ENCODE measurements at places on chromosomes 11 and 22.
A peak's percentile ranks its signal among the peaks of the same experiment; 100 is the strongest.

- DNase-seq = no peak
Measured at GRCh38 chr22:22576244-22576988, 17.4 kb upstream of the PRAME start.

GRCh38 chr11:35288309-35288708, 131.0 kb downstream of the SLC1A2 start:
- DNase-seq = no peak

DNA sequence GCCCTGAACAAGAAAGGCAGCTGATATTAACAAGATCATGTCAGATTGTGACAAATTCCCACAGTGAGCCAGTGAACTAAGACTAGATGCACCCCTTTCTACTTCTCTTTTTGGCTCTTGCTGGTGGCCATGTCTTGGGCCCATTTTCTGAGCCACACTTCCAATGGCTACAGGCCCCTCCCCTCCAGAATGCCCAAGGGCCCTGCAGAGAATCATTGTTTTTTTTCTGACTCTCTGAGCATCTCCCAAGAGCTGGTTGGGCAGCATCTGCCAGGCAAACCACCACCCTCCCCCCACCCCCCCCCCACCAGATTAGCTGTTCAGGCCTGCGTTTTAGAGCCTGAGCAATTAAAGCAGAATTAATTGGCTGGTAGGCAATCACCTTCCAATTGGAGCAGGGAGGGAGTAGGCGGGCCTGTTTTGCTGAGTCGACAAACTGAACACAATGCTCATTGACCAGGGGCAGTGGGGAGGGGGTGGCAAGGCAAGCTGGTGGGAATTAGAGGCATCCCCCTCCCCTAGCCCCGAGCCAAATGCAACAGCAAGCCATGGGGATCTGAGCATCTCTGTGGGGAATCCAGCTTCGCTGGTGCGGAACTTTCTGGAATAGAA, 541.4 kb downstream of the MN1 start:
- no peak for DNase-seq

GRCh38 chr11:87602776-87603175, 565.0 kb downstream of the TMEM135 start:
- DNase-seq = no peak

GRCh38 chr11:31355131-31355530, 14.4 kb downstream of the DCDC1 start:
- no peak for DNase-seq

GRCh38 chr22:20779014-20779817, 5.3 kb downstream of the SERPIND1 start:
- DNase-seq = no peak

DNA sequence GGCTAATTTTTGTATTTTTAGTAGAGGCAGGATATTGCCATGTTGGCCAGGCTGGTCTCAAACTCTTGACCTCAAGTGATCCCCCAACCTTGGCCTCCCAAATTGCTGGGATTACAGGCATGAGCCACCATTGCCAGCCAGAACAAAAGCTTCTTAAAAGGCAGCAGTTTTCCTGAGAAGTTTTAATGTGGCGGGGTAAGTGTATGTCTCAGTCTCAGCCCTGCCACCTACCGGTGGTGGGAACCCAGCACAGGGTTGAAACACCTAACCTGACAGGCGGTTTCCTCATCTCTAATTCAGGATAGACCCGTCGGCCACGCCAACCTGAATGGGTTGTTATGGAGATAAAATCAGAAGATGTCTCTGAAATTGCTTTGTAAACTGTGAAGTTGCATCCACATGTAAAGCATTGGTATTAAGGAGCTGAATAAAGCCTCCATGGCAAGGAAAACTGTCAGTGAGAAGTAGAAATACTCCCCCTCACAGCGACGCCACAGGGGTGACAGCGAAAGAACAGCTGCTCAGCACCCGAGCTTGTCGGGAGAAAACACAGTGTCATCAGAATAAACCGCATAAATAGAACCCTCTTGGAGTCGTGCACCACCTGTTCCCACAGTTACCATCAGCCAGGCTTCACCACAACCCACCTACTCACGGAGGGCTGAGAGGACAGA, 165.9 kb upstream of the NCAM1 start:
- DNase-seq = no peak

DNA sequence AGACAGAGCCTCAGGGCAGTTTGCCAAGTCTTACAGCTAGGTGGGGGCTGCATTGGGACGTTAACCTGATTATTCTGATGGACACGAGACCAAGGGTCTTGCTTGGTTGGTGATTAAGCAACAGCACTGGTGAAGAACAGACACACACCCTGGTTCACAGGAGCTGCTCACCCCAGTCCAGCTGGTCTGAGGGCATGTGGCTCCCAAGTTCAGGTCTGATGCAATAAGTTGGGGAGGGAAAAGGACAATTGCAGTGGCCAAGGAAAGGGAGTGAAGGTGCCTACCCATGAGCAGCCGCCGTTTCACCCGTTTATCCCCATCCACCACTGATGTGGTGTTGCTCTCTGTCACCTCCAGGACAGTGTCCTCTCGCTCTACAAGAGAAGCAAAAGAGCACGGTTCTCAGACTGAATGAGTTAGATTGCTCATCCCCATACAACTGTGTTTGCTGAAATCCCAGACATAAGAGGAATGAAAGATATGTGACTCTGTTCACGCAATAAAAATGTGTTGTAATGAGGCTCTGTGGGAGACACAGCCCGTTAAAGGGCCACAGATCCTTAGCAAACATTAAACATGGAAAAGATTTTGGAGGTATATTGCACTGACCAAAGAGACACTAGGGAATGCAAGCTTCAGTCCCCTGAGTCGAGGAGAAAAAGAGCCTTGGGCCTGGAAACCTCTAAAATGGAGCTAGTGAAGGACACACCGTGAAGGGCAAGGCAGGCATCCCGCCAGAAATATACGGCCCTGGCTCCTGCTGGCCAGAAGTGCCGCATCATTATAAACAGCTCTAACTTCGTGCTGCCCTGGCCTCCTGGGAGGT, 25.6 kb downstream of the SCUBE2 start:
- no peak for DNase-seq

DNA sequence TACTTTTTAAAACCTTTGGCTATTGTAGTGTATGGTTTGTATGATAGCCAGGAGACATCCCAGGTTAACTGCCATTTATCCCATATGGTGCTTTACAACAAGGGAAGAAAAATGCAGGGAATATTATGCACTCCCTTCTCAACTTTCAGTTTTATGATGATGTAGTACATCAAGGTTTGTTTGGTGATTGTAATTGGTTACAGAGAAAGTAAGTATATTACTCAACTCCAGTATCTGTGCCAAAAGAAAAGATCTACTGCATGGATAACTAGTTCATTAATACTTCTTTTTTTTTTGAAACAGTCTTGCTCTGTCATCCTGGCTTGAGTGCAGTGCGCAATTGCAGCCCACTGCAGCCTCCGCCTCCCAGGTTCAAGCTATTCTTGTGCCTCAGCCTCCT, 65.3 kb downstream of the BCL2L13 start:
- no peak for DNase-seq

DNA sequence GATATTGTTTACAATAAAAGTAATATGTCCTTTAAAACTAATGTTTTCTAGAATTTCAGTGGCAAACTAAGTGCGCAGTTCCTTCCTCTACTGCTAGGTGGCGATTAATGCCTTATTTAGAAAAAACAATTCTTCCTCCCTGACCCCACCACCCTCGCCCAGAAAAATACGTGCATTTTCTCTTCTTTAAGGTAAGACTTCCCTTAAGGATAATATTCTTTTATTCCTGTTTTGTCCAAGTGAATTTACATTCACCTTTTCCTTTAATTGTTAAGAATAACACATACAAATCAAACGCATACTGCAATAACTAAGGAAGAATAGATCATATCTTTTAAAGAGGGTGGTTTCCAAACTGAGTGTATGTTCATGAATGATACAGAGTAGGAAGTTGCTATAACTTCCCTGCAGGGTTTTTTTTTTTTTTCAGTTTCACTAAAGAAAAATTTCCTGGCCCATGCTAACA, 17.0 kb upstream of the PSMA1 start:
- no peak for DNase-seq

DNA sequence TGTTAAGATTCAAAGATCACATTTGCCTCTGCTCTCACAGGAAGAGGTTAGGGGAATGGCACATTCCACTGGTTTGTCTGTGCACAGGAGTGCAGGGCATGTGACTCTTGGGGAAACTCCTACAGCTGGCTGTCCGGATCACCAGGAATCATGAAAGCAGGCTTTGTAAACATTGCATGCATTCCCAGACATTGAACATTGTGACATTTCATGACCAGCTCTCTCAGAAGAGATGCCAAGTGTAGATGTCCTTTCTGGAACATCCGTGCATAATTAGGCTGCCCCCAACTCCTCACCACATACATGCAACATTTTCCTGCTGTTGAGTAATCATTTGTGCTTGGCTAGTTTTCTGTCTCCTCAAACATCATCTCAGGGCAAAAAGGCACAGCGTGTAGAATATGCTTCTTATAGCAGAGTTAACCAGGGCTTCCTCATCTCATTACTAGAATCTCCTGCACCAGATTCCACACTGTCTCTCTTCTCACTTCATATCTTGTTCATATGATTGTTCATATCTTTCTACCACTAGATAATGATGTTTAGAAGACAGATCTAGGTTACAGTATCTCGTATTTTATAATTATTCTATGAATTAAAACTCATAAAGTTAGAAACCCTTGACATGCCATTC, 694.7 kb downstream of the NTM start:
- no peak for DNase-seq

DNA sequence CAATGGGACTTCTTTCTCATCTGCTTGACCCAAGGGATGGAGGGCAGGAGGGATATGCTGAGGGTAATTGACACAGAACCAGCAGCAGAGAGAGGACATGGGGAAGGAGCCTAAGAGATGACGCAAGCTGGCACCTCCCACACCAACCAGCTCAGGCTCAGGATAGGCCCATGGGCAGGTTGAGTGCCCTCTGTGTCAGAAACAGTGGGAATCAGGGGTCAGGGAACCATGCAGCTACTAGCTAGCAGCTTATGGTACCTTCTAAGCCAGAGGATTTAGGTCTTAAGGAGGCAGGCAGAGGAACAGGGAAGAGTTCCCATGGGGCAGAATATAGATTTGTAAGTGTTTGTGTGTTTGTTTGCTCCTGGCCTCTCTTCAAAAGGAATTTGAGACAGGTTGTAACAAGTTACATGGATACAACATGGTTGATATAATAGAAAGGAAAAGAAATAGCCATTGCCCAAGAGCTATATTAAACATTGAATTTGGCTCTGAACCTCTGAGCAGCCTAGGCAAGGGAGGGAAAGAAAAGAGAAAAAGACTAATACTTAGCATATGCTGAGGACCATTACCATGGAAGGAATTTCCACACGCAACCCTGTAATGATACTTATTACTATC, 39.9 kb upstream of the NAV2 start:
- no peak for DNase-seq

DNA sequence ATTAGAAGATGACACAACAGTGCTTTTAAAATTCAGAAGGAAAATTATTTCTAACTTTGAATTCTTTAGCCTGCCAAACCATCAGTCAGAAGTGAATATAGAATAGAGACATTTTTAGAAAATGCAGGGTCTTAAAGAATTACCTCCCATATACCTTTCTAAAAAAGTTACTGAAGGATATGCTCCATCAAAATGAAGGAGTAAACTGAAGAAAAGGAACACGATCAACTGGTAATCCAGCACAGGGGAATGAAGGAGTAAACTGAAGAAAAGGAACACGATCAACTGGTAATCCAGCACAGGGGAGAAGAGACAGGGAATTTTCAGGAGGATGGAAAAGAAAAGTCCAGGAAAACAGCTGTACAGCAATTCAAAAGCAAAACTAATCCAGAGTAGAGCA, 75.4 kb upstream of the LDLRAD3 start:
- no peak for DNase-seq

DNA sequence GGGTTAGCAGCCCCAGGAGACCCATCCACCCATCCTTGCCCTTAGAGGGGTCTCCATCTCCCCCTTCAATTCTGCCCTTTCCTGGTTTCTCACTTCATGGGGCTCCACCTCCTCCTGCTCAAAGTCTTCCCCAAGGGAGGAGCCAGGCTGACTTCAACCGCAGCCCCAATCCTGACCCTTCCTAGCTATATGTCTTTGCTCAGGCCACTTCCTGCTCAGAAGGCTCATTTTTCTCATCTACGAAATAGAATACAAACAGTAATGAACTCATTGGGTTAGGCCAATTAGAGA, 24.5 kb downstream of the POU2AF1 start:
- DNase-seq = no peak

DNA sequence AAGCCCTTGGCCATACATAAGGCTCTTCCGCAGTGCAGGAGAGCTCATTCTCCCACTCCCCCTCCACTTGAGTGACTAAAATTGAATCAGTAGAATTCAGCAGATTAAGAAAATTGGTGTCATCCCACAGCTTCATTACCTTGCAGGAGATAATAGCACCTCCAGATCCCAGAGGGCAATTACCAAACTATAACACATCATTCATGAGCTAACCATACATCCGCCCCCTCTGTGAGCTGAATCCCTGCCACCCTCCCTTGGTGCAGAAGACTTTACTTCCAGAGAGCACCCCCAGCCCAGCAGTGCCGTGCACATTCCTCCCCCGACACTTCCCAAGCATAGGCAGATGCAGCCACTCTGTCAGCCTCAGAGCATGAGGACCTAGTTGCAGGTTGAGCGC, 496.5 kb upstream of the B3GAT1 start:
- DNase-seq = no peak

- no peak for DNase-seq
Measured at GRCh38 chr11:118521892-118522311, 5.4 kb upstream of the TTC36 start.

DNA sequence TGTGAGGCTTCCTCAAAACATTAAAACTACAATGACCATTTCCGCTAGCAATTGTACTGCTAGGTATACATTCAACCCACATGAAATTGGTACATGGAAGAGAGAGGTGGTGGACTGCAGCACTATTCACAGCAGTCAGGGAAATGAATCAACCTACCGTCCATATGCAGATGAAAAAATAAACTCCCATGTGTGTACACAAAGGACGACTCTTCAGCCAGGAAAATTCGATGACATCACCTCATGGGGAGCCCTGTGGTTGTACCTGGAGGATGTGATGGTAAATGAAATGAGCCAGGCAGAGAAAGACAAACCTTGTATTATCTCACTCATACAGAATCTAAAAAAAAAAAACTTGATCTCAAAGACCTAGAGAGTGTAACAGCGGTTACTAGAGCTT, 23.3 kb downstream of the RFPL3 start:
- no peak for DNase-seq

GRCh38 chr11:19679952-19680828, 32.4 kb upstream of the NAV2 start:
- no peak for DNase-seq

DNA sequence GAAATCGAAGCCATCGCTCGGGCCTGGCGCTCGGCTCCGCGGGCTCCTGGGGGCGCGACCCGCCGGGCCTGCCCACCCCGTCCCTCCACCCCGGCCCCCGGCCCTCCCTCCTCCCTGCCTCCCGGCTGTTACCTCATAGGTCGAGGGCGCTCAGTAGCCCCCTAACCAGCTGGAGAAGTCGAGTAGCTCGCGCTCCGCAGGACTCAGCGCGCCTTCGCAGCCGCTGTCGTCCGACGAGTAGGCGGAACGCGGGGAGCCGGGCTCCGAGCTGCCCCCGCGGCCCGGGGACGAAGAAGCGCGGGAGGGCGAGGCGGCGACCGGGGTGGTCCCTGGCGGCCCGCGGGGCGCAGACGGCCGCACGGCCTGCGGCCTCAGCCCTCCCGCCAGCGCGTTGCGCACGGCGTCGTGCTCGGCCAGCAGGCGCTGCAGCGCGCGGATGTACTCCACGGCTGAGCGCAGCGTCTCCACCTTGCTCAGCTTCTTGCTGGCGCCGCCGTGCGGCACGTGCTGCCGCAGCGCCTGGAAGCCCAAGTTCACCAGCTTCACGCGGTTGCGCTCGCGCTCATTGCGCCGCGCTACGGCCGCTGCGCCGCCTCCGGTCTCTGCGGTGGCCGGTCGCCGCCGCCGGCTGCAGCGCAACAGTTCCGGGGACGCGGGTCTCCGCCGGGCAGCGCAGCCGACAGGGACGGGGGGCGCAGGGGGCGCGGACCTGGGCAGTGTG, 627 bp downstream of the ASCL2 start:
- peak; percentile 59 for DNase-seq

Data from left lobe of liver (tissue), 2 donors.